Stimulated activated CD4-positive, alpha-beta T cell treated with anti-CD3 and anti-CD28 coated beads, Interleukin-15, amount 100 ng/mL, for 24 hours (primary cell): ENCODE measurements at places on chromosomes 5 and 9.

- no peak for DNase-seq
These were observed 82.9 kb downstream of the TMEM252 start for GRCh38 chr9:68457803-68458202.

GRCh38 chr5:36529142-36529541 is 77.3 kb upstream of the SLC1A3 start:
- DNase-seq = no peak

DNA sequence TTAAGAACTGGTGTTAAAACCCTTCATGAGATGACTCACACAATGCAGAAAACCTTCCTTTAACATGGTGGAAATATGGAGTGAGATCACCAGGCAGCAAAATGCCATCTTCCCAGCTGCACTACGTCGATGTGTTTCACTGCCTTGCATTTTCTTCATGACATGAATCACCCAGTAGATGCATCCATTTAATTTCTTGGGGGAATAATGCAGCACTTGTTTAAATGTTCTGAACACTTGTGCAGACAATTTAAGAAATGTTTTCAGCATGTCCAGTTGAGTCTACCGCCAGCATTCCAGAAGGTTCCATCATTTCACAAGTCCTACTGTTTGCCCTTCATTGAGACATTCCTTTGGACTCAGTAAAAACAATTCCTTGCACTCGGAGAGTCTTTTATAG is 81.6 kb downstream of the ADAMTS16 start:
- DNase-seq = no peak

DNA sequence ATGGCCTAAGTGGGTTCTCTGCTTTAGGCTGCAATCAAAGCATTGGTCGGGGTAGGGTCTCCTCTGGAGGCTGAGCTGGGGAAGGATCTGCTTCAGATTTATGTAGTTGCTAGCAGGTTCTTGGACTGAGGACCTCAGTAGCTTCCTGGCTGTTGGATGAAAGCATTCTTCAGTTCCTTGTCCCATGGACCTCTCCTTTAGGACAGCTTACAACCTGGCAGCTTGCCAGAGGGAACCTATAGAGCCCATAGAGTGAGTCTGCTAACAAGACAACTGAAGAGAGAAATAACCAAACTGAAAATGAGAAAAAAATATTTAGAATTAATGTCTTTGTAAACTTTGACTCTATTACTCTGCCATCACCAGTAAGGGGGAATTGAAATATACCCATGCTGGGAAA is 12.4 kb downstream of the MRPS30 start:
- no peak for DNase-seq

GRCh38 chr5:56763711-56764466 is 51.5 kb upstream of the MAP3K1 start:
- no peak for DNase-seq

DNA sequence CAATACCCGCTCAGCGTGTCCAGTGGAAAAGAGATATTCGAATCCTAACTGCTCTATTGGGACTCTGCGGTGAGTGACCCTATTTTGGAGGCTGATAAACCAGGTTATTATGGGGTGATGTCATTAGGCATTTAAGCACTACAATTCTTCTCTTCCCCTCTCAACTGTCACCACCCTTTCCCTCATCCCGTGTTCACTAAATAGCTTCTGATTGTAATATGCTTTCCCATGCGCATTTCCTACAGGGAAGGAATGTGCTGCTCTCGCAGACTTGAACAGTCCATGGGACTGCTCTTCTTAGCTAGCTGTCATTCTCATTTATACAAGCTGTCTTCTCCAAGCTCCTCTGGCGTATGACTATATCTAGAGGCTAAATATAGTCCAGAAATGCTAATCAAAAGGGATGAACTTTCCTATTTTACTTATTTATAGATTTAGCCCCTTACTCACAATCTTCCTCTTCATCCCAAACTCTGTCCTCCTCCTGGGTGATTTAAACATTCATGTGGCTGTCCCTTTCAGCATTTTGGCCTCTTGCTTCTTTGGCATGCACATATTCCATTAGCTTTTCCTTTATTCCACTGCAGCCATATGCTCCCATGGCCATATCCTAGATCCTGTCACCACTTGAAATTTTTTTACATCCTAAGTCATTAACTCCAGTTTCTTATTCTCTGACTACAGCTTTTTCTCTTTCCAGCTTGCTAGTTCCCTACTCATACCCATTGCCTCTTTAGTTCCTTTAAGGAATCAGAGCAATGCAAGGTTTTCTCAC is 39.6 kb upstream of the CSNK1G3 start:
- DNase-seq = no peak

- peak; percentile 77 for DNase-seq
These were observed 129.9 kb downstream of the RXRA start for GRCh38 chr9:134455934-134456755.

- no peak for DNase-seq
These were observed 29.0 kb downstream of the DCTN4 start for GRCh38 chr5:150729859-150730258.

- no peak for DNase-seq
These were observed 47.4 kb upstream of the SLC2A8 start for GRCh38 chr9:127349483-127350113.

DNA sequence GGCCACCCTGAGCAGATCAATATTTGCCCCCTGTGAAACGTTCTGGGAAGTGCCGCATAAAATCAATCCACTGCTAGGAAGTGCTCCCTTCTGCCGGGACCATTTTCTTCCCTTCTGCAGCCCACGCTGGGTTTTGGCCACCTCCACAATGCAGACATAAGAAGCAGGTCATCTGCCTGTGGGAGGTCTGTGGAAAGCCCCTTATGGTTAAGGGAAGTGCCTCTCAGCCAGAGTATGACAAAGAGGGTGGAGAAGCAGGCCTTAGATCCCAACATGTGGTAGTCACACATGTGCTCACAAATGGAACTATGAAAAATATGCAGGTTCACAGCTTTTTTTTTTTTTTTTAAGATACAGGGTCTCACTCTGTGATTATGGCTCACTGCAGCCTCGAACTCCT is 82.8 kb downstream of the SLC1A3 start:
- no peak for DNase-seq

GRCh38 chr9:2602704-2603116 is 18.9 kb upstream of the VLDLR start:
- no peak for DNase-seq

DNA sequence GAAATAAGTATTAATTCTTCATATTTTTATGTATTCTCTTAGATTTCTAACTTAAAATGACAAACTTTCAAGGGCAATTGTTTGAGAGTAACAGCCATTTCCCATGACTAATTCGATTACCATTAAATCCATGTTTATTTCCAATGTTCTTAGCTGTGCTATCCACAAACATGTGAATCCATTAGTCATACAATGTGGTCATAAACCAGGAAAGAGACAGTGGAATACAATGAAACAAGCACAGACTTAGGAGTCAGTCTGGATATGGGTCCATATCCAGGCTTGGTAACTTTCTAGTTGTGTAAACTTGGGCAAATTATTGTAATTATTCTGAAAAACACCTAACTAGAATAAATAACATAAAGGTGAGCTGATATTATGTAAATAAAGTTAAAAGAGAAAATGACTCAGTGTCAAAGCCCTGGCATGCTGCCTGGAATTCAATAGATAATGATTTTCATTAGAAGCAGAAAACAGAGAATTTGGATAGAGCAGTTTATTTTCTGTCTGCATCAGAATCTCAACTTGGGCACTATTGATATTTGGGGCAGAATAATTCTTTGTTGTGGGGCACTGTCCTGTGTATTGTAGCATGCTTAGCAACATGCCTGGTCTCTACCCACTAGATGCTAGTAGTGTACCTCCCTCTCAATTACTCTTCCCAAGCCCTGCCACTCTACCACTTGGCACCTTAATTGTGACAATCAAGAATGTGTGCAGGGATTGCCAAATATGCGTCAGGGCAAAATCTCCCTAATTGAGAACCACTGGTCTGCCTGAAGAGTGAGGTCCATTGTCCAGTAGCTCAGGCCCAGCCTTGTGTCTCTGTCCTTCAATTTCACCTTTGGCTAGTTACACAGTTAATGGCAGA is 44.7 kb upstream of the SLC27A6 start:
- DNase-seq = no peak

- no peak for DNase-seq
These were observed 54.0 kb downstream of the SCAI start for GRCh38 chr9:125089331-125089730.
